ENCODE measurements at places on chromosomes 6 and 20. TPM values are rescaled to one million over a fixed set of nuclear protein-coding genes. Genes with fewer than 3 reads are reported as not detected.

MYT1 gene
- total RNA-seq = 11.3 TPM

VSTM2L gene
- total RNA-seq = 55.1 TPM

RAB44 gene
- total RNA-seq = not detected

ARMH2 gene
- not detected for total RNA-seq

FAM83C gene
- not detected for total RNA-seq
